ENCODE measurements at places on chromosomes 11 and 22.

DNA sequence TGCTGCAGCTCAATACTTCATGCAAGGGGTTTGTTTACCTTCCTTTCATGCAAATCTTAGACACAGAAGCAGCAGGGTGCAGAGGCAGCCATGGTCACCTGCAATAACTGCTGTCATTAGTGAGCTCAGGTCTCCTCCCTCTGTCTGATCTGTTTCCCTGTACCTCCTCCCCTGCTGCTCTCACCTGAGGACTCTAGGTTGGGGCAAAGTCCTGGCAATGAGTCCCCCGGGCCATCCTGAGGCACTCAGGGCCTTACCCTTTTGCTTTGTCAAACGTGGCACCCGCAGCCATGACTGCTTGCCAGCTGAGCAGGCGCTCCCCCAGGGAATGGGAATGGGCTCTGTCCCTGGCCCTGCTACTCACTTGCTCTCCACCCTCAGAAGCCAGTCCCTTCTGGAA lies 3.9 kb downstream of the LRRC10B start:
- DNase-seq: no peak

DNA sequence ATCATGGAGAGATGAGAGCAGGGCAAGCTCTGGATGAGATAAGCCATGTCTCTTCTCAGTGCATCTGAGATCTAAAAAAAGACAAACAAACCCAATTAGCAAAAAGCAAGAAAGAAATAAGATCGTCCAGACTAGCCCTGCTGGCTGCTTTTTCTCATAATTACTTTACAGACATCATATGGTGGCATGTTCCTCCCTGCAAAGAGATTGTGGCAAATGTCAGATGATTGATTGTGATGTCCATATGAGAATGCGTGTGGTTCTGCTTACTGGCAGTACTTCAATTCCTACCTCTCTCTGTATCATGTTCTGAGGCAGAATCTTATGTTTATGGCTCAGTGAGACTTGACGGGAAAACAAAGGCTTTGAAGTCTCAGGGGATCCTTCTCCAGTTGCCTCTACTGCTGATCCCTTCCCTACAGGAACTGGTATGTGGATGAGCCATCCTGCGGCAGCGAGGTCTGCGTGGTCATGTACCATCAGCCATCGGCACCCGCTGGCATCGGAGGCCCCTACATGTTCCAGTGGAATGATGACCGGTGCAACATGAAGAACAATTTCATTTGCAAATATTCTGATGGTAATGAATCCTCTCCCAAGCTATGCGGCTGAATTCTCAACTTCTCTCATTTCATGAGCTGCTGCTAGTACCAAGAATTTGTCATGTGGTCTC lies 8.8 kb downstream of the LAYN start:
- no peak for DNase-seq

GRCh38 chr11:122850076-122850631 lies 11.9 kb downstream of the CRTAM start:
- DNase-seq: no peak

DNA sequence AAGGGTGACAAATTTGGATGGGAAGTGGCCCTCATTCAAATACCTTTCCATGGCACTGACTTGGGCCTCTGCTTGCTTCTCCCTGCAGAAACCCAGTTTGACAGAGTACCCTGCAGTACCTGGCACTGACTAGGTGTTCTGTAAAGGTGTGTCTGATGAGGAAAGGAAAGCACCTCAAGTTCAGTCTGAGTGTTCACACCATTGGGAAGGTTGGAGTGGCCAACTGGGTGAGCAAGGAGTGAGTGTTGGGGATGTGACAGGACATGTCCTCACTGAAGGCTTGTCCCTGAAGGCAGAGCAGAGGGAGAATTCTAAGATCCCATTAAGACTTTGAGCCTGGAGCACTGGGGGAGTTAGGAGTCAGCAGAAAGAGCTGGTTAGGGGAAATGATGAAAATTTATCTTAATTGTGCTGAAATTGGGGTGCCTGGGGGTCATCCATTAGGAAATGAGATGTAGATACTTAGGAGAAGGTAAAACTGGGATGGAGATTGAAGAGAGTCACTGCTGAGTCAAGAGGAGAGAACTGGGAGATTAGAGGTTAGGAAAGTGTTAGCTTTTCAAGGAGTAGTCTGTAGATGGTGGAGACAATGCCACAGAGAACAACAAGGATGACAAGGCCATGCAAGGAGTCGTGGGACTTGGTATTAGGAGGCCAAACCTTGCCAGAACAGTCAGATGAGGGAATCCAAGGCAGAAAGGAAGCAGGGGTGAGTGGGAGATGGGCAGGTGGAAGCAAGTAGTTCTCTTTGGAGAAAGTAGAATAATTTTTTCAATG lies 6.1 kb downstream of the SREBF2 start:
- DNase-seq: no peak

DNA sequence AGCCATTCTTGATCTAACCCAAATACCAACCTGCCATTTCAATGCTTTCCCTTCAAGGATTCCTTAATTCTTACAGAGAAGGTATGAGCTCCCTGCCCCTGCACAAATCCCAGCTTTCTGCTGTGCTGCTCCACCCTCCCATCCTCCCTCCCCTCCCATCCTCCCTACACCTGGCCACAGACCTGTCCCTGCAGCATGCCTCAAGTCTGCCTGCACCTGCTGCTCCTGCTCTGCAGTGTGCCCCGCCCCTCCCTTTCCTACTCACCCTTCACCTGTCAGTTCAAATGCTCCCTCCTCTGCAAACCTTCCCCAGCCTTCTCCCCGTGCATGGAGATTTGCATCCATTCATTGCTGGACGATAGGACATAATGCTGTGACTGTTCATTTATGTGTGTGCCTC lies 139.9 kb upstream of the NARS2 start:
- no peak for DNase-seq

DNA sequence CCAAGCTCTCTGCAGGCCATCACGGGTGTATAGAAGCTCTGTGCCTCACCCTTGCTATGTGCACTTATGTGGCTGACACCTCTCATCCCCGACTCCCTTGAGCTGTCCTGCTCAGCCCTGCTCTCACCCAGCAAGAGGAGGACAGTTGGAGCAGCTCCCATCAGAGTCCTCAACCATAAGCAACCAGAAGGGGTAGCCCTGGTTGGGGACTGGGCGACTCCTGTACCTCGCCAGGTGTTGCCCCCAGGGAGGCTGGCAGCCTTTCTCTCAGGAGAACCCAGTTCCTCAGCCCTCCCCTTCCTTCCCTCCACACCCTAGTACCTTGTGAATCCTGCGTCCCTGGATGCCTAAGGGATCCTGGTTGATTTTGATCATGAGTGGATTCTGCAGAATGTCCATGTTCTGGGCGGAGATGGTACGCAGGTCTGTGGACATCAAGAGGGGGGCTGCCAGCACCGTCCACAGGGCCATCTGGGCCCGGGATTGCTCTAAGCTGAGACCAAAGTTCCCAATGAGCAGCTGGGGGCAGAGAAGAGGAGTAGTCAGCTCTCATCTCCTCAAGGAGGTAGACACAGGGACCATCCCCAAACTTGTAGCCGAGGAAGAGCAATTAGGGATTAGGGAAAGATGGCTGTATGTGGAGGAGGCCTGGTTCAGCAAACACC lies 8.0 kb downstream of the NAGA start:
- DNase-seq: no peak

DNA sequence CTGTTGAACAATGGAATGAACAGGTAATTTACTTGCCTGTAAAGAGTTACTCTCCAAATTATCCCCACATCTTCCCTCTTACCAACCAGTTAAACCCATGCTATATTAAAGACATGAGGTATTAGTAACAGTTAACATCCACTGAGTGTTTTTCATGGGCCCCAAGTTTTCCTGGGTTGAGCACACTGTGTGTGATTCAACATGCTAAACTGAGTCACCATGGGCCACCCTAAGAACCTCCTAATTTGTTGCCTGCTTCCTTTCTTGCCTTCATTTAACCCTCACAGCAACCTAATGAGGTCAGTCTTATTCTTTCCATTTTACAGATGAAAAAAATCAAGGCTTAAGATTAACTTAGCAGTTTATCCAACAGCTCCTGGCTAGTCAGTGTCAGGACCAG lies 51.0 kb downstream of the GALNT18 start:
- no peak for DNase-seq

- DNase-seq: no peak
These were observed 11.0 kb upstream of the CERK start for GRCh38 chr22:46748908-46749675.

DNA sequence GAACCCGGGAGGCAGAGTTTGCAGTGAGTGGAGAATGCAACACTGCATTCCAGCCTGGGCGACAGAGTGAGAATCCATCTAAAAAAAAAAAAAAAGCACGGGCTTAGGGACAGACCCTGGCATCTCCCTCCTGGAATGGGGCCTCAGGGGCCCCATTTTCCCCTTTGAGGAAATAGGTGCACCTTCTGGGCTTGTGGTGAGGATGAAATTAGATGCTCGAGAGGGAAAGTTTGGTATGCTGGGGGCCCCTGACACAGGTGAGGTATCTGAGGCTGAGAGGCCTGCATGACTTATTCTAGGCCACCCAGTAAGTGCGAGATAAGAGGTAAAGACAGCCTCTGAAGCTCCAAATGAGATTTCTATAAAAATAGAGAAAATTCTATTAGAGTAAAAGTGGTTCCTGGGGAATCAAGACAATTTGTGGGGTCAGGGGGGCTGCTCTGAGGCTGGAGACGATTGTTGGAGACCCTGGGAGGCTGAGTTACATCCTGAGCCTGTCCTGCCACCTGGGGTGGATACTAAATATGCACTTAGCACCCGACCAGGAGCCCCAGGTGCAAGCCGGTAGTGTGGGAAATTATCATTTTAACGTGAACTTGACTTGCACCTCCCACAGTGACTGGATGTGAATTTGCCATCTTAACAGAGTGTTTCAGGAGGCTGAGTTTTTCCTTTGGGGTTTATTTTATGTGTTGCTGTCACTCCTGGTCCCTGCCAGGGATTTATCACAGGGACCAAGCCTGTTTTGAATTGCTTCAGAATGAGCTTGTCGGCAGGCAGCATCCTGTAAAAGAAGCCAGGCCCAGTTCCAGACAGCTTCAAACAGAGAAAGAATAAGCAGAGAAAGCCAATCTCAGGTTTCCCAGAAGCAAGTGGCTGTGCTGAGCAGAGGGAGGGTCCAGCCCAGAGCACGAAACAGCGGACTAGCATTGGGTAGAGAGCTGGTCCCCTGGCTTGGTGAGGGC lies 48.4 kb upstream of the TSKU start:
- DNase-seq: no peak

- no peak for DNase-seq
These were observed 2.5 kb downstream of the MIF start for GRCh38 chr22:23896523-23897186.

GRCh38 chr11:57619331-57619730 lies 21.8 kb downstream of the SERPING1 start:
- DNase-seq: no peak

Data from nucleus accumbens (tissue), 56 donors.